ENCODE measurements at places on chromosomes 5 and 9. TPM values are rescaled to one million over a fixed set of nuclear protein-coding genes. Genes with fewer than 3 reads are reported as not detected.
A peak's percentile ranks its signal among the peaks of the same experiment; 100 is the strongest.

Gene PCDHGA6
- total RNA-seq, result 4.7 TPM

Gene SCAI
- 9.1 TPM for total RNA-seq

Gene CD74
- 0.32 TPM for total RNA-seq

DNA sequence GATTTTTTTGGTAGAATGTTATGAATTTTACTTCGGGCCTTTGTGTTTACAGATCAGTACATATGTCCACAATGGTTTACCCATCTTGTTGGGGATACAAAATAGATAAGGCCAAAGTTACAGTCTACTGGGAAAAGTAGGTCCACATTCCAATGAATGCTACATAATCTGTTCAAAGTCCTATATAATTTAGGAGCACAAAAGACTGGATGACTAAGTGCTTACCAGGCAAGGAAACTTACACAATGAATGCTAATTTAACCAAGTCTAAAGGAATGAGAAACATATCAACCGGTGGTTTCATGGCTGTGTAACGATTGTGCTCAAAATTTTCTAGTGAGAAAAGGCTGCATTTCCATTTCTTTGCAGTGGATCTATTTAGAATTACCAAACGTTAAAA, 97.4 kb upstream of the TRPM3 start:
- no peak for DNase-seq

DNA sequence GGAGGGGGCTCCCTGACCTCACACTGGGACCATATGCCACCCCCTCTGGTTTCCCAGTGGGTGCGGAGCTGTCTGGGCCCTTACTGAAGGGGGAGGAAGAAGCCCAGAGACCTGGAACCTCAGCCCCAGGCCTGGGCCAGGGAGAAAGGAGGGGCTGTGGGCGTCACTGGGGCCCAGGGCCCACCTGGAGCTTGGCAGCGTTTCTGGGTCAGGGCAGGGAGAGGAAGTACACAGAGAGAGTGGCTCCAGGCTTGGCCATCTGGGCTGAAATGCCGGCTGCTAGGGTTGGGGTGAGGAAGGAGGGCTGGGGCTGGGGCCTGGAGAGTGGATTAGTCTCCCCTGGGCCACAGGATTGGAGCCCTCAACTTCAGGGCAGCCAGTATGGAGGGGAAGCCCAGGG, 6.4 kb upstream of the DAB2IP start:
- no peak for DNase-seq

GRCh38 chr5:88787856-88788255, 95.1 kb downstream of the MEF2C start:
- DNase-seq, result no peak

GRCh38 chr5:115932991-115933390, 29.3 kb upstream of the LVRN start:
- DNase-seq, result peak; percentile 88

DNA sequence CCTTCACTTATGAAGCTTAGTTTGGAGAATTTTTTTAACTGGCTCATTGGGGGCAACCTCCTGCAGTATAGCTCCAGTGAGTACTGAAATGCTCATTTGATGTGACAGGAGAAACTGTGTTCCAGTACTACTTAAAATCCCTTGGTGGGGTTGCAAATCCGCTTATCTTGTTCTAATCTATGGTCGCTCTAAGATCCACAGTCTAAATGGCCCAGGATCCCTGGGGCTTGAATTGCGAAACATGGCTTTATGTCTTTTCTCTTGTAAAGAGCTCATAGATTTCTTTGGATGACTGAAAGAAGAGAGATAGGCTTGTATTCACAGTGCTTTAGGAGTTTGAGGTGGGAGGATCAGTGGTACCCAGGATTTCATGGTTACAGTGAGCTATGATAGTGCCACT, 52.7 kb downstream of the ADAMTSL1 start:
- peak; percentile 22 for DNase-seq

GRCh38 chr9:81649475-81650240, 39.7 kb downstream of the TLE1 start:
- no peak for DNase-seq
